ENCODE measurements at places on chromosomes 2 and 18.

- DNase-seq = no peak
These were observed 177.4 kb upstream of the CWC22 start for GRCh38 chr2:180184506-180184905.

DNA sequence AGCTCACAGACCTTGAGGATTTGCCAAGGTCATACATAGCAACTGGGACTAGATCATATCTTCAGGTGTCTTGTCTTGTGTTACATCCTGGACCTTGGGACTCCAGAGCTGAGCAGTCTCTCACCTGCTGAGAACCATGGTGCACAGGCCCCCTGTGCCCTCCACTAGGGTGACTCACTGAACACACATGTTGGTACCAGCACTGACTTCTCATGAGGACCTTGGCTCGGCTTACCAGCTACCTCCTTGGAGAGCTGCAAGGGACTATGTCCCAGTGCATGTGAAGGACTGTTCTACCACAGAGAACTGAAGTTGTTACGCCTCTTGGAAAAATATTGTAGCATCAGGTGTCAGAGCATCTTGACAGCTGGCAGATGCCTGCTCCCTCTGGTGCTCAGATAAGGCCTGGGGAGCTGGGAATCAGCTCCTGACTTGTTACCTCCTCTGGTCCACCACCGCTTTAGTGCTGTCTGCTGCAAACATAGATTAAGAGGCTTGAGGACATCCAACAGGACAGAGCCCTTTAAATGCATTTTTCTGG is 72.1 kb downstream of the WDSUB1 start:
- DNase-seq = no peak

- DNase-seq = no peak
These were observed 15.4 kb upstream of the ATP6V1B1 start for GRCh38 chr2:70920367-70920715.

GRCh38 chr2:106076941-106077340 is 117.2 kb downstream of the UXS1 start:
- DNase-seq = no peak

GRCh38 chr2:73983322-73984202 is 1.1 kb upstream of the TET3 start:
- no peak for DNase-seq

GRCh38 chr18:79318142-79318673 is 77.5 kb upstream of the NFATC1 start:
- no peak for DNase-seq

DNA sequence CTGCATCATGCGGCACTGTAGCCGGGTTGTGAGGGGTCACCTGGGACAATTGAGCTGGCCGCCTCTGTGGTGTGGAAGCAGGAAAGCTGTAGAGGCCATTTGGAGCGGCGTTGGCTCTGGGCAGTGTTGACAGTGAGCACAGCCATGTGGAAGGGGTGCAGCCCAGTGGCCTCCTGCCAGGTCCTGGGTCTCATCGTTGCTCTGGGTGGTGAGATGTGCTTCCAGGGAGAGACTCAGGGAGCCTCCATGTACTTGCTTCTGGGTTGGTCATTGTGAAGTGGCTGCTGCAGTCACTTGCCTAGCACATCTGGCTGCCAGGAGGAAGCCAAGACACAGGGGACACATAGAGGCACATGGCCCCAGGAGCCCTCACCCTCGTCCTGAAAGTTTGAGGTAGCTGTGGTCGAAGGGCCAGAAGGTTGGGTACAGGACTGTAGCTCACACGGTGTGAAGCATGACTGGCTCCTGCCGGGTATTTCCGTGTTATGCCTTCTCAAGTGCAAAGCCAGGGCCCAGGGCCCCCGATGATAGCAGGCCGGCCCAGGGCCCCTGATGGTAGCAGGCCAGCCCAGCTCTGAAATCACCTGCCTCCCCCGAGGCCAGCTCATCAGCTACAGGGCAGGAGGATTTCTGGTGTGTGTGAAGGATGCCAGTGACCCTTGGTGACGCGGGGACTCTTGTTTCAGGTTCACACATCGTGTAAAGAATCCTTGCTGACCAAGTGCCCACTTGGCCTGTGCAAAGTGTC is 82.6 kb downstream of the DGKD start:
- DNase-seq = no peak

GRCh38 chr2:53490659-53491058 is 276.9 kb upstream of the CHAC2 start:
- DNase-seq = no peak

- DNase-seq = no peak
These were observed 35.9 kb upstream of the CCDC93 start for GRCh38 chr2:118049816-118050140.

DNA sequence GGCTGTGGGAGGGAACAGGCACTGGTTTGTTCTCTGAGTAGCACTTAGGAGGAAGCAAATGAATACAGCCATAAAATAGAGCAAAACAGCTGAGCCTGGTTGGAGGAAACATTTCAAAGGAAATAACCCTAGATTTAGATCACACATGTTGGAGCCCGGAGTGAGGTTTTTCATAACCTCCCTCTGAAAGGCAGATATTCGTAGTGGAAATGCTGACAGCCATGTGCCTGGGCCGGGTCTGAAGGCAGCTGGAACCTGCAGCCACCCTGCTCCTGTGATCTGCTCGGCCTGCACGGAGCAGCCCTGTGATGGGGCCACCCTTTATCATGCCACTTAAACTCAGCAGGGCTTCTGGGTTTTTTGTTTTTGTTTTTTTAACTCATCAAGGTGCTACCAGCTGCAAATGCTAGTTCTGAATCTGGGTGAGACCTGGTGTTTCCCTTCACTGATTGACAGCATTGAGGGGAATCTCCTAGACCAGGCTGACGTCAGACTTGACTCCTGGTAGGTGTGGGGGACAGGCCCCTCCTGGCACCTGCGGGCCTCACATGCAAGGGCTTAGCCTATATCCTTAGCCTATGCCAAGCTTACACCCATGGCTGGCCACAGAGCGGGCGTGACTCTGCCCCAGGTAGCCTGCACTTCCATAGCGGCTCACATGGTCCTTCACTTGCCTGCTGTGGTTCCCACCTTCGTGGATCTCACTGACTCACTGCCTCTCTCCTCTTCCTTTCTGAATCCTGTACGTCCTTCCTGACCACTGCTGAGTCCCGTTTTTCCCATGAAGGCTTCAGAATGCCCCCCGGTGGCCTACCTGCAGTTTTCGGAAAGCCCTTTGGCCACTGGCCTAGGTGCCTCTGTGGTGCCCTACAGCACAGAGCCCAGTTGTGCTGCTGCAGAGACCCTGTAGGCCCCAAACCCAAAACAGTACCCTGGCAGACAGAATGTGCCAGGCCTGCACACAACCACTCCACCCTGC is 217.3 kb downstream of the SEPTIN10 start:
- no peak for DNase-seq

- DNase-seq = no peak
These were observed 224.5 kb downstream of the CYP26B1 start for GRCh38 chr2:71923143-71923525.

GRCh38 chr2:70551167-70551566 is 2.5 kb downstream of the TGFA start:
- DNase-seq = no peak

GRCh38 chr2:189783927-189784867 is at the start of the genes ORMDL1 and PMS1:
ORMDL1 (minus strand) TSS chr2:189784339; CDS start chr2:189782595, 1,744 bp downstream.
PMS1 (plus strand) TSS chr2:189784450; CDS start chr2:189791810, 7,360 bp downstream.
- DNase-seq = peak; percentile 87

- peak; percentile 69 for DNase-seq
These were observed 44.5 kb downstream of the USP34 start for GRCh38 chr2:61426267-61426897.

DNA sequence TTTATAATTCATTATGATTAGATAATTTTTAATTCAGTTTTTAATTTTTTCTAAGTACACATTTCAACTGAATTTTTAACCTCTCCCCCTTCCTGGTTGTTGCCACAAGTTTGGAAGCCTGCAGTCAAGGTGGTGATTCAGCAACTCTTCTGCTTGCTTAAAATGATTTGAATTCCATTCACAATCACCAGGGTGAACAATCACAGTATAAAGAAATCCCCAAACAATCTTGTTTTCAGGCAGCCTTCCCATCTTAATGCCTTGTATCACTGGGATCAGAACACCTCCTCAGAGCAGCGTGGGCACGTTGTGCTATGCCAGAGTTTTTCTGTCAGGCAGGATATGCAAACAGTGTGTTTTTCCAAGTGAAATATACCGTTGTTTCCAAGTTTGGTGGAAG is 46.7 kb upstream of the BARD1 start:
- DNase-seq = no peak

DNA sequence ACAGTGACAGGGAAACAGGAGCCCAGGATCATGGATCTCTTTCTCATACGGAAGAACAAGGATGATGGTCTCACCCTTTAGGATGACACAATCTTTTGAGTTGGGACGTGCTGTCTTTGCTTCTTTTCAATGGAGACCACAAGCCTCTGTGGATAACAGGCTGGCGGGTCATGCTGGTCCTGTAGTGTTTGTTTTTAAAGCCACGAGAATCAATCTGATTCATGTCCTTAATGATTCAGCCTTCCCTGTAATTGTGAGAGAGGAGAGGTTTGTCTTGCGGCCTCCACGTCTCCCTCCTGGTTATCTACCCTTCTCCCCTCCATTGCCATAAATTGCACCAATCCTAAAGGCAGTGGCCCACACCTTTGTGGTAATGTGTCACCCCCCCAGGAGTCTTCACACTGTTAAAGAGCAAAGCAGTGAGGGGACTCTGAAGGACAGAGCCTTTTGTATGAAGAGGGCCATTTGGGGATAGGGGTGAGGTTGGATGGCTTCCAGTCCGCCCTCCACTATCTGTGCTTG is 87.7 kb upstream of the TGFA start:
- DNase-seq = no peak

DNA sequence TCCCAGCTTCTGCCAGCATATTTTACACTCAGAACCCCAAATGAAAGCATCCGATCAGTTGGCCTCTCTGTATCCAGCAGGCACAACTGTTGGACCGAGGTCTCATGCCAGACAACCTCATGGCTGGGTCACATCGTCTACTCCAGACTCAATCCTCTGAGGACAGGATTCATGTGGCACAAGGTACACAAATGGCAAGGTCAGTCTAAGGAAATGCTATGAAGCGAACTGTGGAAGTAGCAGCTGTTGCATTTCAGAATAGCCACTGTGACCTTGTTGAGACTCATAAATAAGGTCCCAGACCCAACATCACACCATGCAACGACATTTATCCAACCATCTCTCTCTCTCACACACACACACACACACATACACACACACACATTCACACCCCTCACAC is 7.1 kb upstream of the FZD7 start:
- DNase-seq = no peak

- DNase-seq = no peak
These were observed 32.8 kb downstream of the LPIN2 start for GRCh38 chr18:2979871-2980790.

- no peak for DNase-seq
These were observed 122.6 kb upstream of the SPRED2 start for GRCh38 chr2:65554765-65555591.

DNA sequence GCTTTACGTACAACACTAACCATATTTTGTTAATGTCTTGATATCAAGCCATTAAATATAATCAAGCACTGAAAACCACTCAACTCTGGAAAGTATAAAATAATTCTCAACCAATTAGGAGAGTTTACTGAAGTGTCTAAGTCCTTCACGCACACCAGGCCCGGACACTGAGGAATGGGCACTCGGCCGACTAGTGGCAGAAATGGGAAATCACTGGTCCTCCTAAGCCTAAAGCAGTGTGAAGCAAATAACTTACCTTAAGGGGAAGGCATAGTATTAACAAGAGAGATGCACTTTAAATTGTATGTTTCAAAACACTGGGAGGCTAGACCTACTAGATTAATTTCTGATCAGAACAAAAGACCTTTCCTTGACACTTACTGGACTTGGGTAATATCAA is 45.7 kb downstream of the FAM210A start:
- DNase-seq = no peak

DNA sequence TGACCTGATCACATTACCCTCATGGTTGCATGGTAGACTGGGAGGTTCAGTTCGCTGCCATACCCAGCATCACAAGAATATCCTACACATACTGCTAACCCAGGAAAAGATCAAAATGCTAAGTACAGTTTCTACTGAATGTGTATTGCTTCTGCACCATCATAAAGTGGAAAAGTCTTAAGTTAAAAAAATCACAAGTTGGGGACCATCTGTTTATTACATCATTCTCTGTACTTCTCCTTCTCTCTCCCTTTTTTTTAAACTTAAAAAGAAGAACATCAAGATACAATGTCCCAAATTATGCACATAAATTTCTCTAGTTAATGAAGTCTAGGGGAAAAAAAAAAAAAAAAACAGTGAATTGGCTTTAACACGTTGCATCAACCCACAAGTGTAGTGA is 43.3 kb downstream of the NBAS start:
- DNase-seq = no peak

GRCh38 chr18:12837747-12838146 is 46.3 kb downstream of the PTPN2 start:
- DNase-seq = no peak

GRCh38 chr2:162244541-162245031 is 1.3 kb upstream of the FAP start:
- no peak for DNase-seq

GRCh38 chr18:71554686-71555085 is 989.5 kb downstream of the CBLN2 start:
- no peak for DNase-seq

DNA sequence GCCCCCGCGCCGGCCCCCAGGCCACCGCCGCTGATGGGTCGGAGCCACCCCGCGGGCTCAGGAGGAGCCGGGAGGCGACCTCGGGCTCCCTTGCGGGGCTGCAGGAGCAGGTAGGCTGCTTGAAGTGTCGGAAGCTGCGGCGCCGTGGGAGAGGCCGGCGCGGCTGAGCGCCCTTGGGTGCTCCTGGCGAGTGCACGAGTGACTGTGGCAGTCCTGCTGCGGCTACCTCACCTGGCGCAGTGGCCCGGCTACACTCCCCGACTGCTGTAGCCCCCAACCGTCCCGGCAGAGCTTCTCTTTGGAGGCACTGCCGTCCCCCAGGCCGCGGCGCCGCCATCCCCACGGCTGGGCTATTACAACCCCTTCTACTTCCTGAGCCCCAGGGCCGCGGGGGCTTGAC is 10.0 kb upstream of the LYPD6 start:
- no peak for DNase-seq

DNA sequence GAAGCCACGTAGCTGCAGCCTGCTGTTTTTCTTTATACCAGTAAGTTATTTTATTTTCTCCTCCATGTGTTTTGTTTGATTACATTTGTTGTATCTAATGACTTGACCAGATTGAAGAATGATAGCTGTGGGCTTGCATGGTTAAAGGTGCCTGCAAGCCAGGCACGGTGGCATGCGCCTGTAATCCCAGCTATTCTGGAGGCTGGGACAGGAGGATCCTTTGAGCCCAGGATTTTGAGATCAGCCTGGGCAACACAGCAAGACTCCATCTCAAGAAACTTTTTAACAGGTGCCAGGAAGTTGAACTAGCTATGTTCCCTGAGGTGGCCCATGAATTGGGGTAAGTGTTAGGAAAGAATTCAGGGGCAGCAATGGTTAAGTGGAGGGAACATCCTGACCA is 179.4 kb downstream of the IRS1 start:
- no peak for DNase-seq

DNA sequence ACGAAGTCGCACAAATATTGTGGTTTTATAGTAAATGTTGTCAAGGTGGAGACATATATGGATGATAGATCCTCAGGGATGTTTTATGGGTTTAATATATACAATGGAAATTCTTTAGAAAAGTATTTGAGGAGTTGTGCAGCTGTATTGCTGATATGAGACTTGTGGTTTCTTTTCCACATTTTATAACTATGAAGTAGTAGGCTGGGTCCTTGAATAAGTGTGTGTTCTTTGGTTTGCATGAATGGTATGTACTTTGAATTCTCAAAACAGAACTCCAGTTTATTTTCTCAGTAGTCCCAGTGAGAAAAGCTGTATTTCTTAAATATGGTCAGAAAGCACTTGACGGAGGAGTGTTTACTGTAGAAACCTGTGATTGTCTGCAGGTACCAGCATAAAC is 42.4 kb downstream of the PLCL1 start:
- no peak for DNase-seq

Measured in activated T-cell treated with anti-CD3 and anti-CD28 coated beads for 4 hours (primary cell).